ENCODE measurements at places on chromosomes 12 and 14.

DNA sequence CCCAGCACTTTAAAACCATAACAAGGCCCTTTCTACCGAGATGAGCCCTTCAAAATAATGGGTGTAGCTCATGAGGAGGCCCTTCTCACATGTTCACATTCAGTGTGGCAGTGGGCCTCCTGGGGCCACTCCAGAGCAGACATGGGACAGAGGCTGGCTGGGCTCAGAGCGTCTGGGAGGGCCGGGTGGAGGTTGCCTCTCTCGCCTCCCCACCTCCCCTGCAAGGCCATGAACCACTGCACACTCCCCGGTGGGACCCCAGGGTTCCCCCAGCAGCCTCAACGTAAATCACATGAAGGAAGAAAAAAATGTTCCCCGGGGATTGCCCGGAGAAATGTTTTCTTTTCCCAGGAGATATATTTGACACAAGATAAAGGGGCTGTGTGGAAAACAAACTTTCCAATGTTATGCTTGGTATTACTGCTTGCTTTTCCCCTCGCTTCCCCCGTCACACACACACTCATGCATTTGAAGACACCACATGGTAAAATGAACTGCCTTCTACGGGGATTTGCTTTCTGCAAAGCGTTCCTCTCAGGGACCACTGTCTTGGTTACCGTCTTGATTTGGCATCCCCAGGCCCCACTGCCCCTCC lies 190.7 kb upstream of the CCND2 start:
- no peak for DNase-seq

GRCh38 chr12:76252031-76252430 lies 96.2 kb downstream of the BBS10 start:
- DNase-seq, result no peak

DNA sequence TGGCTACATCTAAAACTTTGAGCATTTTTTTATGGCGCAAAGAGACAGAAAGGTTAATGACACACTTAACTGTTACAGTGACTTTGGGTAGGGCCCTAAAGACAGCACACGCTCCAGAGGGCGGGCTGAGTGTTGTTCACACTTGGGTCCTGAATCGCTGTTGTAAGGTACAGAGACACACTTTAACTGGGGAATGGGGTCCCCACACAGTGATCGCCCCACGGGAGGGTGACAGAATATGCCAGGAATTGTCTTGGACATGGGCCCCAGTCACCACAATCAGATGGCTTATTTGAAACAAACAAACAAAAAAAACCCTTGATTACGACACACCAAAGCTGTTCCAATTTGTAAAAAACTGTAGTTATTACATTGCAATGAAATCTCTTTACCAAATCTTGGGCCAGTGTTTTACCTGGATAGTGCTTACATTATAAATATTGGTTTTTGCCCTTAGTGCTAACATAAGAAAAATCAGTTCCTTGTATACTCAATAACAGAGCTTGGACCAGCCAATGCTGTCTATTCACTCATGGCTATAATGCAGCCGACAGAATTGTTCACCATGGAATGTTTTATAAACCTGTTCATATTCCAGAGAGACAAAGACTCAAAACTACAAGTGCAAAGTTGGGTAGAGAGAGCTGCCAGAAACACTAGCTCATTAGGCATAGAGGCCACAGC lies 28.3 kb downstream of the KCTD10 start:
- DNase-seq, result no peak

DNA sequence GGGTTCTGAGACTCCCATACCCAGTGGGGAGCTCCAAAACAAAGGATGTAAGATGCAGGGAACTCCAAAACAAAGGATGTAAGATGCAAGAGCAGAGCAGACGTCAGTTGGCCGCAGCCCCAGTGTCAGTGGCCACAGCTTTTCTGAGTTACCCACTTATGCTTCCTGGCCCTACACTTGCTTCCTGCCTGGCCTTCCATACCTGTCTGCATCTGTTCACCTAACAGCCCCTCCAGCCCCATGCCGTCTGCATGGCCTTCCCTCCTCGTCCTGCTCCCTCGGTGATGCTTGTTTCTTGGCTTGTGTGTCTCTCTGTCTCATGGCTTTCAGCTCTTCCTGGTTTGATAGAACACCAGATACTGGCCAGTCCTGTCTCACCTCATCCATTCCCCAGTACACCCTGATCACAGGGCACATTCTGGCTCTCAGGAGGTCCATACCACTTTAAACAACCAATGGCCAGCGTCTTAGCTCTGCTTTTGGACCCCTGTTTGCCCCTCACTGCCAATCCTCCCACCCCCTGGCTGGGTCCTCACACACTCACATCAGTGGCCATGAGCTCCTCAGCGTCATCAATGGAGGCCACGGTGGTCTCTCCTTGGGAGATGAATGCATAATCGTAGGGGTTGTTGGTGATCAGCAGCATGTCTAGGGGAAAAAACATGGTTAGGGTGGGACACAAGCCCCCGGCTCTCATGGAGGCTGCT lies 5.3 kb downstream of the MYH7 start:
- DNase-seq, result no peak

GRCh38 chr14:68976160-68977067 lies 2.7 kb downstream of the ACTN1 start:
- DNase-seq, result peak; percentile 50

DNA sequence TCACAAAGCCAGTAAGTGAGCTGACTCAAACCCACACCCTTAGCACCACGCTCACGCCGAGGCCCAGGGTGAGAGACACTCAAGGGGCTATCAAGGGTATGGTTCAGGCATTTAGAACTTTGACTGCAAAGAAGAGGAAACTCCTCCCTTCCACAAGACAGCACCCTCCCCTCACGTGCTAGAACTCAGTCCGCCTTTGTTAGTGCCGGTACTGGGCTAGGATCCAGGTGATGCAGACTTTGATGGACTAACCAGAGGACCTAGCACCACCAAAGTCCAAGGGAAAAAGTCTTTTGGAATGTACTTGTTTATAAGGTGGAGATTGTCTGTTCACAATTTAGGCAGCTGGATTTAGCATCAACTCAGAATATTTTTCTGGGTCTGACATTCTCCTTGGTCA lies 33.7 kb downstream of the VWF start:
- DNase-seq, result no peak

DNA sequence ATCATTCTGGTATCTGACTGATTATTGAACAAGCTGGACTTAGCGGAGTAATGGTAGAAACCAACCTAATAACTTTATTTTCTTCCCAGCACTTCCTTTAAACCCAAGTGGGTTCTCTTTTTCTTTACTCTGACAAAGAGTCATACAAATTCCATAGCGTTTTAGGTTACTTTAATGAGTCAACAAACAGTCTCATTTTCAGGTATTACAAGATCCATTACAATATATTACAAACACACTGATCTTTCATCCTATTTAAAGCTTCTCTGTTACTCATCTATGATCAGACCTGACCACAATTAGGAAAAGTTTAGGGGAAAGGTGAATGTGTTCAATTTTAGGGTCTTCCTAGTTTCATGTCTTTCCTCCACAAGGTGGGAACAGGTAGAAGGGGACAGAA lies 39.4 kb upstream of the PTPRQ start:
- no peak for DNase-seq

DNA sequence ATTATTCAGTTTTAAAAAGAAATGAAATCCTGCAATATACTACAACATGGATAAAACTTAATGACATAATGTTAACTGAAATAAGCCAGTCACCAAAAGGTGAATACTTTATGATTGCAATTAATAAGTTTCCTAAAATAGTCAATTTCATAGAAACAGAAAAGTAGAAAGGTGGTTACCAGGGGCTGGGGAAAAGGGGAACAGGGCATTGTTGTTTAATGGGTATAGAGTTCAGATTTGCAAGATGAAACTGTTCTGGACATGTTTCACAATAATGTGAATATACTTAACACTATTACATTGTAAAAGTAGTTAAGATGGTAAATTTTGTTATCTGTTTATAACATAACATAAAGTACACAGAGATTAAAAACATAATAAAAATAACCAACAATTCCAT lies 550.9 kb downstream of the CCER1 start:
- DNase-seq, result no peak

DNA sequence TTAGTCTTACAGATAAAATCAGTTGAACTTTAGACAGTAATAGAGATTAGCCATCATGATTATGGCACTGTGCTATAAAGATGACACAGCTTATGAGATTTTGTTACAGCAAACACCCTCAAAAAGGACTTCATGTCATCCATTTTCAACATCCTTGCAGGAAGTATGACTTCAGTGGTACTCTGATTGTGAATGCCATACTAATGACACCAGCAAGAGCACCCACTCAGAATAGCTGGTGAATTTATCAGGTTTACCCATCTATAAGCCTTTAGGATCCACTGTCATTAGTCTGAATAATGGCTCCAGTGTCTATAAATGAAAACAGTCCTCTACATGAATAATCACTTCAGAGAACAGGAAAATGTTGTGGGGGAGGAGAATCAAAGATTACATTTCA lies 615.2 kb downstream of the RPS29 start:
- no peak for DNase-seq

GRCh38 chr12:126663304-126664094 lies 1598.3 kb downstream of the AACS start:
- DNase-seq, result no peak

DNA sequence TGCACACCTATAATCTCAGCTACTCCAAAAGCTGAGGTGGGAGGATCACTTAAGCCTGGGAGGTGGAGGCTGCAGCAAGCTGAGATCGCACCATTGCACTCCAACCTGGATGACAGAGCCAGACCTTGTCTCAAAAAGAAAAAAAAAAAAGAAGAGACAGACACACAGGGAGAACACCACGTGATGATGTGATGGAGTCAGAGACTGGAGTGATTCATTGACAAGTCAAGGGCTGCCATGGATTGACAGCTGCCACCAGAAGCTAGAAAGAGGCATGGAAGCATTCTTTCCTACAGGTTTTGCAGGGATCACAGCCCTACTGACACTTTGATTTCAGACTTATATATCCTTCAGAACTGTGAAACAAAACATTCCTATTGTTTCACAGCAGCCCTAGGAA lies 3.5 kb upstream of the HCFC2 start:
- no peak for DNase-seq

- no peak for DNase-seq
These were observed 48.4 kb downstream of the B4GALNT3 start for GRCh38 chr12:508145-508544.

DNA sequence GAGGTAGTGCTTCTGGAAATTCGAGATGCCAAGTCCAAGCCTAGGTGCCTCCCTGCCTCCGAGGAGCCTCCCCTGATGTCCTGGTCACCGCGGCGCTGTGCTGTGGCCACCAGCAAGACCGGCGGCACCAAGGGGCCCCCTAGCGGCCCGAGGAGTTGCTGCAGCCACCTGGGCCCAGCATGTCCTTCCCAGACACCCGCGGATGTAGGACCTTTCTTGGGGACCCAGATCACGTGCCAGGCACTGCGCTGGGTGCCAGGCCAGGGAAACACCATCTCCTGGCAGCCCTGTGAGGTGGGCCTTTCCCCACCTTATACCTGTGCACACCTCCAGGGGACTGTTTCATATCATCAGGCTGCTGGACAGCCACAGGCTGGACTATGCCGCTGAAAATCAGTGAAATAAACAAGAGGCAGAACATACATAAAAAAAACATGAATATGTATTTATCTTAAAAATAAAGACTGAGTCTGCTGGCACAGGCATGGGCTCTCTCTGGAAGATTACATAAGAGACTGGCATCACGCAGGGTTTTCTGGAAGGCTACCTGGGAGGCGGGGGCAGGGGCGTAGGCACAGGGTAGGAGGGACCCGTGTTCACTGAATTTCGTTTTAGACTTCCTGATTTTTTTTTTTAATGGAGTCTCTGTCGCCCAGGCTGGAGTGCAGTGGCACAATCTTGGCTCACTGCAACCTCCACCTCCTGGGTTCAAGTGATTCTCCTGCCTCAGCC lies 15.9 kb upstream of the HHIPL1 start:
- peak; percentile 87 for DNase-seq

GRCh38 chr12:116278279-116278626 lies 760 bp upstream of the MED13L start:
- DNase-seq, result no peak

GRCh38 chr14:88599326-88599725 lies 36.5 kb downstream of the ZC3H14 start:
- no peak for DNase-seq

DNA sequence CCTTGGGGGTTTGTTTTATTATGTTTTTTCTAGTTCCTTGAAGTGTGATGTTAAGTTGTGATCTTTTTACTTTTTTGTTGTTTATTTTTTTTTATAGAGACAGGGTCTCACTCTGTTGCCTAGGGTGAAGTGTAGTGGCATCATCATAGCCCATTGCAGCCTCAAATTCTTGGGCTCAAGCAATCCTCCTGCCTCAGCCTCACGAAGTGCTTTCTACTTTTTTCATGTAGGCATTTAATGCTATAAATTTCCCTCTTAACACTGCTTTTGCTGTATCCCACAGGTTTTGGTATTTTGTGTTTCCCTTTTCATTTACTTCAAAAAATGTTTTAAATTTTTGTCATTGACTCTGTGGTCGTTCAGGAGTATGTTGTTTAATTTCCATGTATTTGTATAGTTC lies 26.6 kb upstream of the PRPF39 start:
- no peak for DNase-seq

DNA sequence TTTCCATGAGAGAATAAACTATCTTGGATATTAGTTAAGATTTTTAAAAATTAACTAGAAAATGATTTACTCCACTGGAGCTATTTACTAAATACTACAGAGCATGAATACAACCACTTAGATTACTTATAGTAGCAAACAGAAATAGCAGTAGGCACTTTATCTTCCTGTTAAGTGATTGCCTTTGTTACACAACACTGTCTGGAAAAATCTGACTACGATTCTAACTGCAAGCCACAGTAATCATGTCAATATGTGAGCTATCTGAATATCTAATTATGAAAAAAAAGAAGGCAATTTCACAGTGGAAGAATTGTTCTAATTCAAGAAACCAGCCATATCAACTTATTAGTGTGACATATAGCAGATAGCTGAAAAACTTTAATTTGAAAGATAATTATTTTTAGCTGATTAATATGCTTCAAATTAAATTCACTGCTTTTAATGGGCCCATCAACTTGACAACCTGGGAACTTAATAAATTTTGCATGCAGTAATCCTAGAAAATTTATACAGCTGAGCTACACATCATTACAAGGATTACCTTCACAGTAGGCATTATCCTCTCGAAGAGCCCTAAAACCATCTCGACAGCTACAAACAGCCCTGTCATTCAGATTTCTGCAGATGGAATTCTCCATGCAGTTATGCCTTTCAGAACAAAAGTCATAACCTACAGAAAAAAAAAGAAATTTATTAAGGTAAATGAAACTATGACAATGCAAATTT lies 172.8 kb downstream of the NELL2 start:
- DNase-seq, result no peak
